SK-N-DZ (cell line): ENCODE measurements at places on chromosomes 1 and 21.
A peak's percentile ranks its signal among the peaks of the same experiment; 100 is the strongest.

GRCh38 chr1:162476620-162477019 is 21.0 kb upstream of the UHMK1 start:
- DNase-seq = no peak

DNA sequence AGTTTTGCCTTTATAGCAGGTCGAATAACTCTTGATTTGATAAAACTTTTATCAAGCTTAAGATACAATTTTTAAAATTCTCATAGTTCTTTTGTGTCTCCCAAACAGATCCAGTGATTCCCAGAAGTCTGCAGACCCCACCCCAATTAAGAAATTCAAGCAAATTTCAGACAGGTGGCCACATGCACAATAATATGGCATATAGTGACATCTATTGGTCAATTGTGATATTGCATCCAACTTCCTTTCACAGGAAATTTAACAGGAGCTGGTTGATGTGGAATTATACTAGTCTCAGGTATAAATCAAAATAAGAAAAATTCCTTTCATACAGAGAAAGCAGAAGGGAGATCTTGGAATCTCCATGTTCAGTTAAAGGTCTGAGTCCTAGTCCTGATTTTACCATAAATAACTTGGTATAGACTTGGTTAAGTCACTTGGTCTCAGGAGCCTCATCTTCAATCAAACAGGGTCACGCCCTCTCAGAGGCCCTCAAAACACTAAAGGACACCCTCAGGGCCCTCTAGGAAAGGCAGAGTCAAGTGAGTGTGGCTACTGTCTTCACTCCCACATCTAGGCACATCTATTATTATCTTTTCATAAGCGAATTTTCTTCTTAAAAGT is 24.1 kb downstream of the PIGM start:
- peak; percentile 54 for DNase-seq

- DNase-seq = no peak
These were observed 480.6 kb downstream of the CAMTA1 start for GRCh38 chr1:7265771-7266371.

DNA sequence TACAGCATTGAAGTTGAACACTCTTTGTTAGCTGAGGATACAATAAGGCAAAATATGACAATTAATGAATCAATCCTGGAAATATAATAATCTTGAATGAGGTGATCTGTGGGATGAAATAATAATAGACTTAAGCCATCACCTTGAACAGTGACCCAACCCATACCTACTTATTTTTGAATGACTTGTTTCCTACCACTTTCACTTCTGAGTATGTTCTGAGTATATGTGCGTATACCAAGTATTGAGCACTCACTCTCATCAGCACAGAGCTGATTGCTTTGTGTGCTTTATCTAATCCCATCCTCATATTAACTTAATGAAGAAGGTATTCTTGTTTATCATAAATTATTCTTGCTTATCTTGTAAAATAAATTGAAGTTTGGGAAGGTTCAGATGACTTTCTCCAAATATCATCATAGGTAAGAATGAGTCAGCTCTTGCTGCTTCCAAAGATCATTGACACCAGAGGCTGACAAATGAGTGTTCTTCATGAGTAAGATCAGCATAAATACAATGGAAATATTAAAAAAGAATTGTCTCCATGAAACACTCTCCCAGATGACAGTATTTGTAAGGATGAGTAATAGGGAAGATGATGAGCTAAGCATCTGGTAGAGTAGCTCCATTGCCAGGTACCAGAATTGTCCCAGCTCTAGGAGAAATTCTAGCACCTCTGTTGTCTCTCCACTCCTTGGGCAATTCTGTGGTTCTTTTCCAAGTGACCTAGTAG is 198.1 kb upstream of the KIAA0040 start:
- DNase-seq = no peak

DNA sequence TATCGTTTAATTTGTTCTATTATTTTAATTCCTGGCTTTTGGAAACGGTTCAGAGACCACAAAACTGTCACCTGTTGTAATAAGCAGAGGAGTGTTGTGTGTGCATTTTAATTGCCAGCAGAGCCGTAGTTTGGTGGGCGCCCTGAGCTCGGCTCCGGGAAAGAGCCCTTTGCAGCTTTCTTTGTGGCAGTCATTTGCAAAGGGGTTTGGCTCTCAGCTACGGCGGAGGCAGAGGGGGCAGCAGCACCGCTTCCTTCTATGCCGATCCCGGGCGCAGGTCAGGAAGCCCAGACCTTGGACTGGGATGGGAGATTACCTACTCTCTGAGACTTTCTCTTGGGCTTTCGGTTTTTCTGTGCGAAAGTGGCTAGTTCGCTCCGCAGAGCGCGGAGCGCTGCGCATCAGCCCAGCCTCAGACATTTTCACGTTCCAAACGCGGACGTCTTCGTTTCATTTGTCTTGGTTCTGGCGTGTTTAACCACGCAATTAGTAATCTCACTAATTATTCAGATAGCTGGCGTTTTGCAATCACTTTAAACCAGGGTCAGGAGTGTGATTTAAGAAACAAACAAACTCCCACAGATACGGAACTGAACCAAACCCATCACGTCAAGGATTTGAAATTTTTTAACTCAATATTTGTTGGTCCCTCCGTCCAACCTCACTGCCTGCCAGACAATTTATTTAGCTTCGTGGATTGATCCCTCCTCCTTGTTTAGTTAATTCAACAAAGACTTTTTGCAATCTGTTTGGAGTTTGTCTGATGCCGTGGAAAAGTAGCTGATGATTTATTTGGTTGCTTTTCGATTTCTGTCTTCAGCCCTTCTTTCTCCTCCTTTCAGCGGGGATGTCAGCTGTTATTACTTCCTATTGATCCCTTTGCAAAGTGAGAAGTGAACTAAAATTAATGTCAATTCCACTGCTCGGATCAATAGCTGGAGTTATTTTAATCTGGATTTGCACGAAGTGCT is 3.9 kb downstream of the RNF220 start:
- no peak for DNase-seq
